Liver (tissue), 10 donors: ENCODE measurements at places on chromosomes 12 and 14.

- no peak for DNase-seq
These were observed 91.0 kb upstream of the MED13L start for GRCh38 chr12:116368196-116369194.

- DNase-seq = peak; percentile 57
These were observed at the start of gene SIX4 for GRCh38 chr14:60723907-60724618. Gene SIX4 (minus strand): TSS chr14:60724351. CDS start chr14:60724074, 277 bp downstream.

DNA sequence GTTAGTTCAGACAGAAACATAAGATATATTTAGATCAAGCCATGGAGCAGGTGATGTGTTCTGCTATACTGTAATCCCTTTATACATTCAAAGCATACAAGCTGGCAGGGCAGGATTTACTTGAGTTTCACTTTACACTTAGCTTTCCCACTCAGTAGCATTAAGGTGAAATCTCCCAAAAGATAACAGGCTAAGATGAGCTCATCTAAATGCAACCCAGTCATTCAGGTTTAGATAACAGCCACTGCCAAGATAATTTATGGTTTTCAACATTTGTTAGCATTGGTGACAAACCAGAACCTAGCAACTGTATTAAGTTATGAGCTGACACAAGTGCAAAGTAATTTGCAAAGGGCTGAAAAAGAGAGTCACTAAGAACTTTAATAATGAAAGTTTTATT lies 925.1 kb upstream of the ATXN7L3B start:
- no peak for DNase-seq

DNA sequence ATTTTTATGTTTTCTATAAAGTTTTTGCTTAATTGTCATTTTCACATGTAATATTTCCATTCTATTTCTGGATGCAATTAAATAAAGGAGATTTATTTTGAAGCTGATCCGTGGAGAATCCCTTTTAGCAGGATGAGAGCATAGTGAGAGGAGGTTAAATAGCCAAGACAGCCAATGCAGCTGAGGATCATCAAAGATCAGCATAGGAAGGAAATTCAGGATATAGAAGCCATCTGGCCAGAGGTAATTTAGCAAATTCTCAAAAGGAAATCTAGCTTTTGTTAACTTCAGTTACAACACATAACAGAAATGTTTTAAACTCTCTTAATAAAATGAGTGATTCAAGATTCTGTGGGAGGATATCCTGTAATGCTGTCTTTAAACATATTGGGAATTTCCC lies 122.8 kb upstream of the PDE3A start:
- no peak for DNase-seq

- no peak for DNase-seq
These were observed 202.8 kb upstream of the STXBP6 start for GRCh38 chr14:25252793-25253192.
